NCI-H226 (cell line): ENCODE measurements at places on chromosomes 5 and 9.

GRCh38 chr9:100579665-100580064 is 1.8 kb downstream of the CAVIN4 start:
- peak; percentile 74 for DNase-seq

- DNase-seq: no peak
Observed at GRCh38 chr9:29958469-29958868, 2385.2 kb upstream of the C9orf72 start.

- DNase-seq: no peak
Observed at GRCh38 chr9:14522627-14523379, 170.4 kb downstream of the ZDHHC21 start.

- DNase-seq: no peak
Observed at GRCh38 chr9:35915681-35916294, 6.5 kb downstream of the SPAAR start.

DNA sequence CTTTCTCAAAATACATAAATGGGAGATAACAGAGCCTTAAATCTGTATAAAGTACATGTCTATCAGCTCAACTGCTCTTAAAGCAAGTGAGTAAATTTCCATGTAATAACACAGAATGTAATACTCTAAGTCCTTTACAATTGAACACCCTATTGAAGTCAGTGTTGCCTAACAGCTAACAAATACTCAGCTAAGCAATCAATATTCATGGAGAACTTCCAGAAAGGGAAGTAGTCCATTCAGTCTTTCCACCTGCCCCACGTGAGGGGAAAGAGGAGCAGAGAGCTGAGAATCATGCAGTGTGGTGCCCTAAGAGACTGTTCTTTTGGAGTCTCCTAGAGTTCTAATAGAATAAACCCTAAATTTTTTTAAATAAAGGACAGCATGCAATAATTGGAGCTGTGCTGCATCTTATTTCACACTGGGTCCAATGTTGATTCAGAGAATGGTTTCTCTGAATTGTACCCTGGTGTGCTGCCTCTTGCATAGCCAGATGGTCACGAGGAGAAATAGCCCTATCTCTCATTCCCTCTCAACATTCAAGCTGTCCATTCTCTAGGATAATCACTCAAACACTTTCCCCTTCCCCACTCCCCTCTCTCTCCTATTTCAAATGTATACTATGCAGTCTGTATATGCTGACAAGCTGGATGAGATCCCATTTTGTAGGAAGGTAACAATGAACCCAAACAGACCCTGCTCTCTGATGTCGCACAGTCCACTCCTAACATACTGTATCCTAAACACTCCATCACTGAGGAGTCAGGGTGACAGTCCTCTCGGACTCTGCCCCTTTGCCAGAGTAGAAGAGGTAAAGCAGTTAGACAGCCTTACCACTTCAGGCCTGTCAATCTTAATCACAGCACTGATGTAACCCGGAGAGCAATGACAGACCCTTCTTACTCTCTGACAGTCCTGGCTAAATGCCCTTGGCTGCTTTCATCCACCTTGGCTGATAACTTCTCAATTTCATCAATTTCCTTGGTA is 134.8 kb downstream of the EPB41L4A start:
- DNase-seq: no peak

GRCh38 chr9:89480825-89481537 is 16.9 kb downstream of the SEMA4D start:
- no peak for DNase-seq

DNA sequence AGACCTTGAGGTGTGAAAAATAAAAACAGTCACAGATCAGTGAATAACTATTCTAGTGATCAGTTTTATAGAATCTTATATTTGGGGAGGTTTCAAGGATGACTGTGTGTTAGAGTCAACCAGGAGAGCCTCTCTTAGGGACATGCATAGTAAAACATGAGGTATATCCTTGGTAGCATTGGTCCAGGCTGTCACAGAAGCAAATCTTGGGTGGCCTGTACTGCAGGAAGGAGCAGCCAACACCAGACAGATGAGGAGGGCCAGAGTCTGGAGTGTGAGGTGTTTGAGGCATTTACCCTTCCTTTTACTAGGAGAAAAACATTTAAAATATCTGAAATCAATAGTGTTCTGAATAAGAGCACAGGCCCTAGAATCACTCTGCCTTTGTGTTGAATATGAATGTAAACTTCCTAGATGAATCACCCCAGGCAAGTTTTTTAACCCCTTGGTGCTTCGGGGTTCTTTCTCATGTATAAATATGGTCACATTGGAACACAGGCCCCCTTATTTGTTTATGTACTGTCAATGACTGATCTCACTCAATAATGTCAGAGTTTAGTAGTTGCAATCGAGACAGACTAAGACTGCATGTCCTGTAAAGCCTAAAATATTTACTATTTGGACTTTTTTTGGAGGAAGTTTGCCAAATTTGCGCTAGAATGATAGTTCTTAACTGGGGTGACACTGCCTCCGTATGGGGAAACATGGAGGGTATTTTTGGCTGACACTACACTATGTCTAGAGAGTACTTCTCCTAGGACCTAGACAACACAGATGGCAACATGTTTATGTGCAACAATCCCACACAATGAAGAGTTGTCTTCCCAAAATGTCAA is 416.5 kb upstream of the POU5F2 start:
- no peak for DNase-seq

GRCh38 chr5:31048282-31049270 is 144.9 kb upstream of the CDH6 start:
- DNase-seq: no peak

GRCh38 chr5:96111080-96111756 is 149.6 kb upstream of the ELL2 start:
- DNase-seq: no peak

GRCh38 chr5:151140686-151141459 is 16.7 kb downstream of the ANXA6 start:
- no peak for DNase-seq

GRCh38 chr5:130077007-130077406 is 172.7 kb downstream of the CHSY3 start:
- no peak for DNase-seq

DNA sequence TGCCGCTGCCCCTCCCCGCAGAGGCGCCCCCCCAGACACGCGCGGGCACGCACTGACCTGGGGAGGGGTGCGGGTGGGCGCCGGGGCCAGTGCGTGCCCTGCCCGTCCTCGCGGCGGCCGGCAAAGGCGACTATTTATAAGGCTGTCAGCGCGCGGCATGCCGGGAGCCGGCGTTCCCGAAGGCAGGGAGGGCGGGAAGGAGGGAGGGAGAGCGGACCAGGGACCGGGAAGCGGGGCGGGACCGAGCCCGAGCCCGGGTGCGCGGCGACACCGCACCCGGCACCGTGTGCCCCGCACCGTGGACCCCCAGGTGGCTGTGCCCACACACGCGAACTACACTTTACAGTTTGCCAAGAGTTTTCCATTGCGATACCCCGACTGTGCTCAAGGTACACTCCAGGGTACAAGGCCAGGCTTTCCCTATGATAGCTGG is at the start of gene AK1:
AK1 (minus strand) TSS at position 110 of the 433 bp plus-strand sequence. CDS start 3,058 bp downstream, outside the sequence.
- DNase-seq: peak; percentile 41

GRCh38 chr5:159319832-159320231 is 10.5 kb downstream of the IL12B start:
- DNase-seq: no peak

- DNase-seq: no peak
Observed at GRCh38 chr9:134306636-134307600, 19.3 kb upstream of the RXRA start.

DNA sequence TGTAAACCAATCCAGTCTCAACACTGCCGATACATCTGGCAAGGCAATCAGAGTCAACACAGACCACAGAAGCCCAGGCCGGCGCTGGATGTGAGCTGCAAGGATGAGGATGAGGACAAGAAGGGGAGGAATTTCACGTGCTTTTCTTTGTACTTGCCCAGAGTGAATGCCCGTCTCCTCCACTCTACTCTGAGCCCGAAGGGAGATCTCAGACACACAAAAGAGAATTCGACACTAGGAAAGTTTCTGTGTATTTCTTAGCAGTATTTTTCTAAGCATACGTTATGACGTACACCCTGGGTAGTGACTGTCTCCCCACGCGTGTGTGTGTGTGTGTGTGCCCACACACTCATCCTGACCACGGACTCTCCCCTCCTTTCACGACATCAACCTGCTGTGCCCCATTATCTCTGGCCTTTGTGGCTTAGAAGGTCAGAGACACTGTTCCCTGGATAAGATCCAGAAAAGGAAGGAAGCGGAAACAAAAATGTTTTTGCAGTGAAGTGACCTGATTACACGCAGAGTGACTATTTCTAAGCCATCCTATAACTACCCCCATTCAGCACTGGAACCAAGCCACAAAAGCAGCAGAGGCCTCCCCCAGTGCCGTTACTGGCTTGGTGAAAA is 227.3 kb upstream of the DAPK1 start:
- no peak for DNase-seq

DNA sequence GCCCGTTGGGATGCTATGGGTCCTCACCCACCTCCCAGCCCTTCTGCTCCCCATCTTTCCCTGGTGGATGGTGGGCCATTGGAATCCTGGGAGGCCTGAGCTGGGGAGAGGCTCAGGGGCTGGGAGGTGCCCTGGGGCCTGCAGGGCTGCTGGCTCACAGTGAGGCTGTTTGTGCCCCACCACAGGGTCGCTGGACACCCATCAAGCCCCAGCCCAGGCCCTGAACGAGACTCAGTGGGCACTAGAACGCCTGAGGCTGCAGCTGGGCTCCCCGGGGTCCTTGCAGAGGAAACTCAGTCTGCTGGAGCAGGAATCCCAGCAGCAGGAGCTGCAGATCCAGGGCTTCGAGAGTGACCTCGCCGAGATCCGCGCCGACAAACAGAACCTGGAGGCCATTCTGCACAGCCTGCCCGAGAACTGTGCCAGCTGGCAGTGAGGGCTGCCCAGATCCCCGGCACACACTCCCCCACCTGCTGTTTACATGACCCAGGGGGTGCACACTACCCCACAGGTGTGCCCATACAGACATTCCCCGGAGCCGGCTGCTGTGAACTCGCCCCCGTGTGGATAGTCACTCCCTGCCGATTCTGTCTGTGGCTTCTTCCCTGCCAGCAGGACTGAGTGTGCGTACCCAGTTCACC is 4.9 kb upstream of the AIF1L start:
- DNase-seq: no peak

GRCh38 chr9:135818718-135819475 is 88.4 kb downstream of the CAMSAP1 start:
- DNase-seq: no peak

- no peak for DNase-seq
Observed at GRCh38 chr9:114015607-114016006, 62.5 kb downstream of the AMBP start.

DNA sequence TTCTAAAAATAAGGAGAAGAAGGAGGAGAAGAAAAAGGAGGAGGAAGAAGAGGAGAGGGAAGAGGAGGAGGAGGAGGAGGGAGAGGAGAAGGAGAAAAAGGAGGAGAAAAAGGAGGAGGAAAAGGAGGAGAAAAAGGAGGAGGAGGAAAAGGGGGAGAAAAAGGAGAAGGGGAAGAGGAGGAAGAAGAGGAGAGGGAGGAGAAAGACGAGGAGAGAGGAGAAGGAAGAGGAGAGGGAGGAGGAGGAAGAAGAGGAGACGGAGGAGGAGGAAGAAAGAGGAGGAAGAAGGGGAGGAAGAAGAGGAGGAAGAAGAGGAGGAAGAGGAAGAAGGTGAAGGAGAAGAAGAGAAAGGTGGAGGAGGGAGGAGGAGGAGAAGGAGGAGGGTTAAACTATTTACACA is 210.2 kb upstream of the TRPM3 start:
- no peak for DNase-seq

- DNase-seq: peak; percentile 37
Observed at GRCh38 chr5:137752905-137753690, 1.1 kb downstream of the HNRNPA0 start.

- no peak for DNase-seq
Observed at GRCh38 chr5:2522372-2522771, 229.1 kb downstream of the IRX2 start.

GRCh38 chr9:5834214-5834613 is 1.3 kb upstream of the ERMP1 start:
- no peak for DNase-seq

DNA sequence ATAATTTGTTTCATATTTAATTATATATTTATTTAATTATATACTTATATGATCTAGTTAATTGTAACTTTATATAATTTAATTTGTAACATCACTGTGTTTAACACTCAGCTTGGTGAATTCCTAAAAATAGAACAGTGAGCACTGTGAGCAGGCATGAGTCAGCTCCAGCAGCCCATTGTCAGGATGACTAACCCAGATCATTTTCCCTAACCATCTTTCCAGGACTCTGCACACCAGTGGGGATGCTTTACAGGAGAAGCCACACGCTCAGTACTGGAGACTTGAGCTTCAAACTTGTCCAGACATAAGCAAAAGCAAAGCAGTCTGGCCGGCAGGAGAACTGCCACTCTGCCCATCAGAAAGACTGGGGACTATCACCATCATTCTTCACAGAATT is 446.2 kb upstream of the TRPC7 start:
- peak; percentile 25 for DNase-seq

DNA sequence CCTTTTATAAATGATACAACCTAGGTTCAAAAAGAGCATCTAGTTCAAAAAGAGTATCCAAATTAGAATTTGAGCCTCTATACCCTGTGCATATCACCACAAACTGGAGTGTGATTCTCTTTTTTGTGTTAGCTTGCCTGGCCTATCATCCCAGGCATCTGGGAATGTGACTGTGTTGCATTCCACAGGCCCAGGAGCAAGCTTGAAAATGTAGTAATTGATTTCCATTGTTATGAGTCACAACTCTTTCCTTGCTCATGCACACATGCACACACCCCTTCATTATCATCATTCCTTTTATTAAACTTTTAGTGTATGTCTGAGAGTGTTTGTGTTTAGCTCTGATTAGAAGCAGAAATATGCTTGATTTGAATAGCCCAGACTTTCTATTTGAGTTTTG is 75.2 kb downstream of the FCHO2 start:
- DNase-seq: peak; percentile 84

GRCh38 chr5:169416583-169417196 is 115.8 kb upstream of the SLIT3 start:
- no peak for DNase-seq

GRCh38 chr5:123217173-123217572 is 128.1 kb downstream of the PRDM6 start:
- no peak for DNase-seq

DNA sequence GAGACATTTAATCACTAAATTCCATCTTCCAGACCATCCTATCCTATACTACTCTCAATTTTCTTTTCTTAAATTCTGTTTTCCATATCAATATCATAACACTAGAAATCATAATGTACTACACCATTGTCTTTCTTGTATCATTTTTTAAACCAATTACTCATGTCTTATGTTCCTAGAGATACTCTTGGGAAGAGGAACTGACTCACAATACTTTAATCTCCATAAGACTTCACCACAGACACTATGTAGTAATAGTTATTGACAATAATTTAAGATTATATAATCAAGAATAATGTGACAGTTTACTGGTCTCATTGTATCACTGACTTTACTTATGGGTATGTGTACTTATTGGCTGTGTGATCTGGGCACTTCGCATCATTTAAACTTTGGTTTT is 43.8 kb downstream of the PCDHGC5 start:
- DNase-seq: no peak

- no peak for DNase-seq
Observed at GRCh38 chr5:80411589-80412219, 3.8 kb downstream of the ZFYVE16 start.
